PC-3 (cell line): ENCODE measurements at places on chromosomes 1 and 21.

DNA sequence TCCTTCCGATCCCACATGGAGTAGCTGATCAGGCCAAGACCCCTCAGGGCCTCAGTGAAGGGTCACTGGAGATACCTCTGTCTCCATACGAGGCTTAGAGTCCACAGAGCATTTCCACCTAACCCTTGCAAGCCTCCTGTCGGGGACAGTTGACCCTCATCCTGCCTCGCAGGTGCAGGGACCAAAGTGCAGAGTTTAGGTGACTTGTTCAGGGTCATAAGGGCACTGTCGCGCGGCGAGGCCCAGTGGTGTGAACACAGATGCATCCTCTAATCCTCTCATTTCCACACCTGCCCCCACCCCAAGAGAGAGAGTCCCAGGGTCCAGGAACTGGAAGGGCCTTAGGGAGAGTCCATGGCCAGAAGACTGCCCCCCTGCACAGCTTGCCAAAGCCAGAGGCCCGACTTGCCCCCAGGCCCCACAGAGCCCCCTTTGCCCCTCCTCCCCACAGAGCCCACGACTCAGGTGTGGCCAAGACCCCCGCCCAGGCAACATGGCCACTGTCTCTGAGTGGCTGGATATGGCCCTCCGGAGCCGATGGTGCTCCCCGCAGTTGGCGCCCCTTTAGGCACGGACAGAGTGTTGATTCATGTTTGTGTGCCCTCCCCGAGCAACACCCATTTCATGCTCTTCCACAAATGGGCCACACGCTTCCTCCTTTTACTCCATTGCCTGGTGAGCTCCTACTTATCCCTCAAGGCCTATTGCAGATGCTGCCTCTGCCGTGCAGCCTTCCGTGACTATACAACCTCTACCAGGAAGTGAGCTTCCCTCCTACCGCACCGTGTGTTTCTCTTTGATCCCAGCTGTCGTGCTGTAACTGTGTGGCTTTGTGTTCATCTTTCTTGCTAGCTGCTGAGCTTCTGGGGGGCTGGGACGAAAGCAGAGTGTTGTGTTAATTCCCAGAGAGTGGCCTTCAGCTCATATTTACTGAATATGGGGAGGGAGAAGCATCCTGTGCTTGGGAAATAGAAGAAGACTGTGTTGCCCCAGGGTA is 1.7 kb downstream of the TRPM2 start:
- DNase-seq = no peak

- DNase-seq = no peak
Observed at GRCh38 chr1:202397256-202397655, 48.8 kb downstream of the PPP1R12B start.

DNA sequence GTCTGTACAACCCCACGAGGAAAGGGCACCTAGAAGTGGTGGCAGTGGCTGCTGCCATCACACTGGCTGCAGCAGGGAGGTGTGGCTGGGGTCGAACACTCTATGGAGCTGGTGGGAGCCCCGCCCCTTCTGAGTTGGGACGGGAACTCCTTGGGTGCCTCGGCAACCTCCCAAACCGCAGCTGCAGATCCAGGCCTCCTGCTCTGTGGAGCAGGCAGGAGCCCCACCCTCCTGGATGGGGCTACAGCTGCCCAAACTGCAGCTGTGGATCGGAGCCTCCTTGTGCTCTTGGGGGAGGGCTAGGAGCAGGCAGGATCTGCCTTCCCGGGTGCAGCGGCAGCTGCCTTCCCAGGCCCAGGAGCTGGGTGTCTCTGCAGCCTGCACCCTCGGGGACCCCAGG is 38.9 kb upstream of the TARDBP start:
- DNase-seq = no peak

DNA sequence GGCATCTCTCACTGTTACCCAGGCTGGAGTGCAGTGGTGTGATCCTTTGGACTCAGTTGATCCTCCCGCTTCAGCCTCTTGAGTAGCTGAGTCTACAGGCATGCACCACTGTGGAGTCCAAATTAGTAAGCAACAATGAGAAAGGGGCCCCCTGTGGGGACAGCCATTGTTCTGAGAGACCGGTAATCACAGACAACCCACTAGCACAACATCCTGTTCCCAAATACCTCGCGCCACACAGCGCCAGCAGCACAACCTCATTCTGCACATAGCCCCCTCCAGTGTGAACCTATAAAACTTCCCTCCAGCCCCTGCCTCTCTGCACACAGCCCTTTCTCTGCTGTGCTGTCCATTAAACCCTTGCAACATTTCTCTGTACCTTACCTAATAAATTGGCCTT is 226.4 kb downstream of the DYRK1A start:
- DNase-seq = no peak

- no peak for DNase-seq
Observed at GRCh38 chr1:216818284-216818683, 95.1 kb upstream of the ESRRG start.

DNA sequence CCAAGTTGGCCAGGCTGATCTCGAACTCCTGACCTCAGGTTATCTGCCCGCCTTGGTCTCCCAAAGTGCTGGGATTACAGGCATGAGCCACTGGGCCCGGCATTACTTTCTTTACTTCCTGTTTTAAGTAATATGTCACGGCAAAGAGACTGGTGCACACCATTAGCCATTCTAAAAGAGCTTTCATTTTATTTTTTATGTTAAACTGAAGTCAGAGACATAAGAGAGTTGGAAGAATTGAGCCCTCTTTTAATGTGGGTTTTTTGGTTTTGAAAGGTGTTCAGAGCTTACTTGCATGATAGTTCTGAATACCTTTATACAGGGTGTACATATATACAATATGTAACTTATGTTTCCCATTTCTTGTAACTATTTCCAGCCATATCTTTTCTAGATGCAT is 14.3 kb downstream of the CENPF start:
- DNase-seq = no peak

DNA sequence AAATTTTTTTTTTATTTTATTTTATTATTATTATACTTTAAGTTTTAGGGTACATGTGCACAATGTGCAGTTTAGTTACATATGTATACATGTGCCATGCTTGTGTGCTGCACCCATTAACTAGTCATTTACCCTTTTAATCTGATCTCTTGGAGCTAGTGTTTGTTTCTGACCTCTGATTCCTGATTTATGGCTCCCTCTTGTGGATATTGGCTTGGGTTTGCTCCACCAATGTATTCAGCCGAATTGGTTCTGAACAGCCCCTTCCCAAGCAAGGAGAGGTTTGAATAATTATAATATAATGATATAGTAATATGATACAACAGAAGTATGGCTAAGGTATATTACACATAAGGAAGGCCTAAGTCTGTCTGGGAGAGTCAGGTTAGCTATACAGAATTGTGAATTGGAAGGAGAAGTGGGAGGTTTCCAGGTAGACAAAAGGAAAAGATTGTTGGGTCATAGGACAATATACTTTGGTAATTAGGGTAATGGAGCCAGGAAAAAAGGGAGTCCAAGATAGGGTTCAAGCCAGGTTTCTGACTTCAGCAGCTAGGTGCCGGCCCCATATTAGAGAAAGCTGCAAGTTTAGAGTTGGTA is 53.1 kb upstream of the HMCN1 start:
- DNase-seq = peak; percentile 68

DNA sequence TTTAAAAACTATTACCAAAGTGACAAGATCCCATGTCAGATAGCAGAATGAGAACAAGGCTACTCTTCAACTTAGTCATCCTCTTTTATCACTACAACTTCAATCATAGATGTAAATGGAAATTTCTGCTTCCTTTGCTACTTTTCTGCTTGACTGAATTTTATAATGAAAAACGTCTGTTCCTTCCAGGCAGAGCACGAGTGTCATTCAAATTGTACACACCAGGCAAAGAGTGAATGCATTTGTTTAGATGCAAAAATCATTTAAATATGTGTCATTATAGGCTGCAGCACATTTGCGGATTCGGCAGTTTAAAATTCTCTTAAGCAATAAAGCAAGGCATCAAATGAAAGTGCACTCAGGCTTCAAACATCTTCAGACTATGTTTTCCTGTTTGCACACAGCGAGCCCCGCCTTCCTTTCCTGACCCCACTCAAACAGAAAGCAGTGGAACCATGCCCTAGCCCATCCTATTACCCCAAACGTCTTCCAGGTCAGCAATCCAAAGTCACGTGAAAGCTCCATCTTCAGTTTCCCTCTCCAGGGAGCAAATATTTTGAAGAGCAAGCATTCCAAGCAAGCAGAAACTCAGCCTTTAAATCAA is 99.6 kb downstream of the APP start:
- peak; percentile 49 for DNase-seq

DNA sequence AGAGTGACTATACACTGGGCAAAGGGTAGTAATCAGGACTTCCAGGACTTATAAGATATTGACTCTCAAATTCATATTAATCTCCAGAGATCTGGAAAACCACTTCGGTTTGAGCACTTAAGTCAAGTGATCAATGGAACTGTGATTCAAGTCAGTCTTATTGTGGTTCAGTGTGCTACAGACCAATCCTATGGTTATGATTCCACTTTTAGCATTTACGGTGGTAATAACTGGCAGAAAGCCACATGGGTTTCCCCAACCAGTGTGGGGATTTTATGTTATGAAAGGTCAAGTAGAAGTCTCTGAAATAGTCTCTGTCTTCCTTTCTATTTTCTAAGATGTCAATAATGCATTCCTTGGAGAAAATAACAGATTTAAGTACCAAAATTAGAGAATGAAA is 151.3 kb upstream of the NEGR1 start:
- DNase-seq = no peak

- no peak for DNase-seq
Observed at GRCh38 chr1:85447006-85447943, 17.7 kb downstream of the DDAH1 start.

- DNase-seq = no peak
Observed at GRCh38 chr1:240174734-240175133, 83.1 kb downstream of the FMN2 start.

- DNase-seq = no peak
Observed at GRCh38 chr1:17307946-17308345, at the start of gene PADI4. TSS of gene PADI4 (plus strand) at chr1:17308197. CDS start at chr1:17308223, 26 bp downstream.

GRCh38 chr1:28898405-28898881 is 15.9 kb upstream of the EPB41 start:
- DNase-seq = no peak

- no peak for DNase-seq
Observed at GRCh38 chr1:63738772-63739171, 35.0 kb upstream of the ROR1 start.

- no peak for DNase-seq
Observed at GRCh38 chr1:1001057-1001783, 1.3 kb upstream of the HES4 start.

DNA sequence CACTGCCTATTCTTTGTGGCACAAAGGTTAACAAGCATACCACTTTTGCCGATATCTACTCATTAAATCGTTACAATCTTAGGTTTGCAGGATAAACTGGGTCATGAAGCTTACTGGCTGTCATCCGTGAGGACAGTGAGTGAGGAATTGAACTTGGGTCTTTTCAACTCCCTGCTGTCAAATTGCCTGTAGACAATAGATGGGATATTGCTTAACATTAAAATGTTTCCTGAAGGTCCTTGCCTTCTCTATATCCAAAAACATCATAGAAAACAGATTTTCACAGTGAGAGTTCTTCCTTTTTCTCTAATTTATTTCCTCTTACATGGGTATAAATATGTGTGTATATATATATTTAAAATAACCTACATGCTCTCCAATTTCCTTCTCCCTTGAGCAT is 257.8 kb downstream of the LMO4 start:
- DNase-seq = no peak

- peak; percentile 39 for DNase-seq
Observed at GRCh38 chr1:206512851-206513180, 5.5 kb downstream of the RASSF5 start.

DNA sequence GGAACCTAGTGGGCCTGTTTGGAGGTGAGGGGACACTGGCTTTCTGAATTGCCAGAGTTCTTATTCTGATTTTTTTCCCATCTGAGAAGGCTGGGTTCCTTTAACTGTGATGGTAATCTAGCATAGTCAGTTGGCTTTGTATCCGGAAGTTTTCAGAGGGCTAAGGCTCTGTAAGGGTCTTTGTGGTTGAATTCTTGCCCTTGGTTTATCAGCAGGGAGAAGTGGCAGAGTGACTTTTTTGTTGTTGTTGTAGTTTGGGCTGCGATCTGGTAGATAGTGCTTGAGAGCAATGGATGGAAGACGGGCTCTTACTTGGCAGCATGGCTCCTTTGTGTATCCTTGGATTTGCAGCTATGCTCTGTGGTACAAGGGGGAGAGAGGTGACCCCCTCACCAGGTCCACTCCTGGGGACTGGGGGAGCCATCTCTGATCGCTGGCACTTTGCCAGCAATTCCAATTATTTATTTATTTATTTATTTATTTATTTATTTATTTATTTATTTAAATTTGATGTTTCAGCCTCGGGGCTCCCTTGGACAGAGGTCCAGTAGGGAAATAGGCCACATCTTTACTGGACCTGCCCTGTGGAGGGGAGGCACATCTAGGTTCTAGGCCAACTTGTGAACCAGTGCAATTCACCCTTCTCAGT is 18.5 kb downstream of the TCP10L start:
- no peak for DNase-seq

DNA sequence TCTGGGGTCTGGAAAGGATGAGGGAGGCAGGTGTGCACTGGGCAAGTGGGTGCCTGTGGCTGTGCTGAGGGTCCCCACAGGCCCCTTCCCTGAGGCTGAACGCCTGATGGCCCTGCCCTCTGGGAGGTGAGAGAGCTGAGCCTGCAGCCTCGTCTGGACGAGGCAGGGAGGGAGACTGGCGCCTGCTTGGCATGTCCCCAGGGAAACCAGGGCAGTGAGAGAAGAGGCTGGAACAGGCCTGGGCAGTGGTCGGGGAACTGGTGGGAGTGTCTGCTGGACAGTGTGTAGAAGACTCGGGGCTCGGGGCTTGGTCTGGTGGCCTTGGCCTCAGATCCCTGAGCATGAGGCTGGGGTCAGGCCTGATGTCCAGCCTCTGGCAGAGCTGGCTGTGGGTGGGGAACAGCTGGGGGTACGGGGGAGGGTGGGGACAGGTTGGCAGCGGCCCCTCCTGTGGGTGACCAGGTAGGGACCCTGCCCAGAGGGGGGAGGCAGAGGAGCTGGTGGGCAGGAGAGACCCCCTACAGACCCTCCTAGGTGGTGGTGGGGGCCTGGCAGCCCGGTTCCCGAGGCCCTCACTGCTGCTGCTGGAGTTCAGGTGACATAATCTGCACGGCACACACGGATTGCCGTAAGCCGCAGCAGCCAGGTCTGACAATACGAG is 30.8 kb upstream of the PLCH2 start:
- DNase-seq = no peak

DNA sequence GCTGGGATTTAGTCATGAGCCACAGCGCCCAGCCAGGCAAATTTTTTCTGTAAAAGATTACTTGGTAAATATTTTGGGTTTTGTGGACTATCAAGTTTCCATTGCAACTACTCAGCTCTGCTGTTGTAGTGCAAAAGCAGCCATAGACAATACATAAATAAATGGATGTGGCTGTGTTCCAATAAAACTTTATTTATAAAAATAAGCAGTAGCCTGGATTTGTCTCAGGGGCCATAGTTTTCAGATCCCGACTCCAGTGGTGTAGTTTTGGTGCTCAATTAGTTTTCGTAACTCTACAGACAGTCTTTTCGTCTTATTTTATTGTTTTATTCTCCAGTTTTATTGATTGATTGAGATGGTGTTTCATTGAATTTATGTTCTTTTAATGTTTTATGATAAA is 80.1 kb upstream of the IVNS1ABP start:
- no peak for DNase-seq

- DNase-seq = no peak
Observed at GRCh38 chr1:50940291-50940690, 19.8 kb downstream of the FAF1 start.

GRCh38 chr1:184247671-184248070 is 139.2 kb upstream of the C1orf21 start:
- no peak for DNase-seq

GRCh38 chr1:199089393-199090122 is 450.7 kb downstream of the PTPRC start:
- no peak for DNase-seq
